CD8-positive, alpha-beta memory T cell (primary cell): ENCODE measurements at places on chromosomes 7 and 10.

DNA sequence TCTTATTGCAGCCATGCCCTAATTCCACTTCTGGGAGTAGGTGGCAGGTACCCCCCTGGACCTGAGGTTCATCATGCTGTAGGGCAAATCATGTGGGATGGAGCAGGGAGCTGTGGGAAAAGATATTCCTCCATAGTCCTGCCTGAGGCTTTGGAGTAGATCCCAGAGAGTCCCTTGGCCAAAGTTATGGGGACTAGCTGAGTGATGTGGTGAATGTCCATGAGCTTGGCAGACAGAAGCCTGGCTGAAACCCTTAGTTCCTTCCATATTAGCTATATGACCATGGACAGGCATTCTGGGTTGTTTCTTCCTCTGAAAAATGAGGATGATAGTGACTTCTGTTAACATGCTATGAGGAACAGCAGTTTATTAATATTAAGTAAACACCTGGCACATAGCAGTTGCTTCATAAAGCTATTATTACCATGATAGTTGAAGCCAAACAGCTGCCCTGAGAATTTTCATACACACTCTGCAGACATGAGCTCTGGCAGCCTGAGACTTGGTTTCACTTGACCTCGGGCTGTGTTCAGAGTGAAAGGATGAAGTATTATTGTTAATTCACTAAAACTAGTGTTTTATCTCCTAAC lies 15.0 kb upstream of the IMPDH1 start:
- DNase-seq = no peak

- no peak for DNase-seq
These were observed 19.0 kb upstream of the SLK start for GRCh38 chr10:103947799-103948516.

DNA sequence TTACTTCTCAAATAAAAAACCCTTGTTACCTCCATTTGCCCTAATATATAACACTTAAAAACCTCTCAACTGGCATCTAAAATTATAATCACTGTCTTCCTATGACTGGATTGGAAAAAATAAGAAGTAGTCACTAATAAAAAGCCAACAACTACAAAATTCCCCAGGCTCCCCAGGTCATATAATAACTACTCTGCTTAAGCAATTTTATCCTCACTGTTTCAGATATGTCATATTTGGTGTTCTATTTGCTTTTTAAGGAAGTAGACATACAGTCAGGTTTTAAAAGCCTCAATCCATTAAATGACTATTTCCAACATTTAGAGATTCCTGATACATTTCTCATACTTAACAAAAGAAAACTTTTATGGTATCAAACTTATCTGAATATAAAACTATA lies 2.4 kb downstream of the H2AZ2 start:
- DNase-seq = no peak

GRCh38 chr7:40492946-40493345 lies 358.1 kb downstream of the SUGCT start:
- no peak for DNase-seq

GRCh38 chr10:27245836-27246235 lies 5.2 kb upstream of the ACBD5 start:
- DNase-seq = no peak

DNA sequence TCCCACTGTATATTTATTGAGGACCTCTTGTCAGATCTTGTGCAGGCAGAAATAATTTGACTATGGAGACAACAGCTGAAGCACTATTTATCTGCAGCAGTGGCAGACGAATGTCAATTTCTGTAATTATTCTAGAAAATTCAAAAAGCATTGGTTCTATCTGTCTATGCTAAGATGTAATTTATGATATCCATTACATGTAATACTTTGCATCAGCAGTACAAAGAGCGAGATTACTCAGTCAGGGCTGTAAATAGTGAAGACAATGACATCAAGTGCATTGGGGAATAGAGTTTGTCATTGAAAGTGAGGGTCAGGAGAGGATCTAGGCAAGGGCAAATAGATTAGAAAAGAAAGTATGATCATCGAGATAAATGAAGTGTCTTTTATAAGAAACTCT lies 508.2 kb downstream of the ZWINT start:
- no peak for DNase-seq

- DNase-seq = no peak
These were observed 911.0 kb upstream of the ZNF722 start for GRCh38 chr7:63087575-63088190.

DNA sequence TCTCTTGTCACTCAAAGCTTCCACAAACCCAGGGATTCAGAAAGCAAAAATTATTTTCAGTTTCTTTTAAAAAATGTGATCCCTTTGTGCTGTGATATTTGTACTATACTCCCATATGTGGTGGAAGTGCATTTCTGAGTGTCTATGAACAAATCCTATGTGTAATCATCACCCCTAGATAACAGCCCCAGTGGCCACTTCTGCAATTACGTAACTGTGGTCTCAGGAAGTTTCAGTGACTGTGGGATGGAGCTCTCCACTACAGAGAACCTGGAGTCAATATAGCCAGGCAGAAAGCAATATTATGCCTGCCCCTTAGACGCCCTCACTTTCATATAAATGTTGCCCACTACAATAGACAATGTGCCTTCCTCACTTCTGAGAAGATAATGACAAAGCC lies 1101.7 kb upstream of the GHITM start:
- DNase-seq = no peak

- DNase-seq = peak; percentile 63
These were observed 46.6 kb downstream of the PWWP2B start for GRCh38 chr10:132443605-132443982.

DNA sequence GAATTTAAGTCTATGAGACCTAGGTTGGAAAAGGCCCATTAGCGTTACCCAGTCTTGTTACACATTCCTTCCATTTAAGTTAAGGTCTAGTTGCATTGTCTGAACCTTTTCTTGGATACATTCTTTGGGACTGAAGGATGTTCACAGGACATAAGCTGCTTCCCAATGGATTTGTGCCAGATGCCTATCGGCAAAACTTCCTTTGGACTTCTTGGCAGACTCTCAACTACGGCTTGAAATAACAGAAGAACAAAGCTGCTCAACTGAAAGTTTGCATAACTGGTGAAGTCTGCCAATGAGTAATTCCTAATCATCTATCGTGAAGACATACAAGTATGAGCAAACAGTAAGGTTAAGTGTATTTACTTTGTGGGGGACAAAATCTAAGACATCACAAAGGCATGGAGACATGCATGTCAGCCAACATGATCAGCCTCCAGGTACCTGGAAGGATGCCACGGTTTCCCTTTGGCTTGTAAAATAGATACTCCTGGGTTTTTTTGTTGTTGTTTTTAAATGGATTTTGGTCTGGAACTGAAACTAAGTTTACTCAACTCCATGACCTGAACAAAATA lies 35.4 kb downstream of the MALSU1 start:
- DNase-seq = no peak

DNA sequence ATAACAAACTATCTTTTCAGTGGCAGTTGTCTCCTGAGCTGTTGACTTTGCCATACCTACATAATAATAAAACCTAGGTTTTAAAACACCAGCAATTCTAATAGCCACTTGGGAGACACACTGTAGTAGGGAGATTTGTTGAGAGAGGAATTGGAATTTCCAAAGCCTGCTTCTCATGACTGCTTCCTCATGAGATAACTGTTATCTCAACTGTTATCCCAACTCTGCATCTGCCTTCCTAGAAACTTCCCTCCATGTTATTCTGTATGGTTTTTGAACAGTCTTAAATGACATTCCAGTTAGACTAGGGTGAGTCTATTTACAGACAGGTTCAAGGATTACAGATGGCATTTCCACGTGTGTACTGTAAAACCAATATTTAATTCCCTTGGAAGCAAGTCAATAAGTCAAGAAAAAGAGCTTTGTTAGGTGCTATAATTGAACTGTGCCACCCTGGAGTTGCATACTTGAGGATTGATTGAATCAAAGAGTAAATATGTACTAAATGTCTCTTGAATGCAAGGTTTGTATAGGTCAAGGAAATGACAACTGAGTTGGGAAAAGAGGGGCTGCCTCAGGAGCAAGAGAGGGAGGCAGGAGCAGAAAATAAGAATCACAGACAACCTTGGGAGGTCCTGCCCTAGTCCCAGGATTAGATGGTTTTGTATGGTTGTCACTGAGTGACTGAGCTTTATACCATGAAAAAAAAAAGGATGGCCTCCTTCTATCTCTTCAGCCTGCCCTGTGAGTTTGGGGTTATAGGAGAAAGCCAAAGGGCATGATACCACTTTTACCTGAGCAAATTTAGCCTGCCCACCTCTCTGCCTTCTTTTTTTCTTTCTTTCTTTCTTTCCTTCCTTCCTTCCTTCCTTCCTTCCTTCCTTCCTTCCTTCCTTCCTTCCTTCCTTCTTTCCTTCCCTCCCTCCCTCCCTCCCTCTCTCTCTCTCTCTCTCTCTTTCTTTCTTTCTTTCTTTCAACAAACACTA lies 9.9 kb upstream of the TM9SF3 start:
- DNase-seq = no peak

DNA sequence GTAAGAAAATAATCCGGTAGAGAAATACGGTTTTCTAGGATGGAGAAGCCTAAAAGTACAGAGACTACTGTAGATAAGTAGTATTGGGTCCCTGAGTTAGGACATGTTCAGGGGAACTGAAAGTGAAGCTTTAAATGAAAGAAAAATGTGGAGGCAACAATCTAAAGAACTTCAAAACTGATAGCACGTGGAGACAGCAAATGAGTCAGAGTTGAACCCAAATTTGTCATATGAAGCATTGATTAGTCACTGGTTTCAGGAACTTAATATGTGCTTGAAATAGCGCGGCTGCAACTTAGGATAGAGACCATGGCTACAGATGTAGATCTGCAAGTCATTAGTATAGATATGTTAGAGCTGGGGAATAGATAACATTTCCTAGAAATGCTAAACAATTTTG lies 1138.6 kb upstream of the SORCS1 start:
- DNase-seq = no peak

DNA sequence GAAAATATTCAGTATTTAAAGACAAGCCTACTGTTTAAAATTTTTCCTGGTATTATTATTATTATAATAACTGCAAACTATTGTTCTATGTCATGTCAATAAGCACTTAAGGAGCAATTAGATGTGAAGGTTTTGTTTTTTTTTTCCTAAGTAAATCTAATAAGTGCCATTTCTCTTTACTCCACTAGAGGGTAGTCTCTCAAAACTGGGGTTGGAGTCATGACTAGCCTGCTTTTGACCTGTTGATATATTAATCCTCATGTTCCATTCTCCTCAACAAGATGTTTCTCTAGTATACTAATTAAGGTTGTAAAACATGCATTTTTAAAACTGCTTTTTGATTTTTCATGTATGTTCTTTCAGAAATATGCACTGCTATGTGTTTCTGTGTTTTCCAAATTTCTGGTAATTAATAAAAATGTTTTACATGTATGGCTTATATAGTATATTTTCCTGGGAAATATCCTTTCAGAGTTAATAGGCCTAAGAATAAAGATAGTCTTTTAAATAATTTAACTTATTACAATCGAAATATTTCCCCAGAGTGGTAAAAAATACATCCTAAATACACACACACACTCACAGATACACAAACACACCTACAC lies 1.0 kb upstream of the LRRN3 start:
- no peak for DNase-seq

GRCh38 chr10:70035531-70035930 lies 17.1 kb upstream of the MACROH2A2 start:
- no peak for DNase-seq

DNA sequence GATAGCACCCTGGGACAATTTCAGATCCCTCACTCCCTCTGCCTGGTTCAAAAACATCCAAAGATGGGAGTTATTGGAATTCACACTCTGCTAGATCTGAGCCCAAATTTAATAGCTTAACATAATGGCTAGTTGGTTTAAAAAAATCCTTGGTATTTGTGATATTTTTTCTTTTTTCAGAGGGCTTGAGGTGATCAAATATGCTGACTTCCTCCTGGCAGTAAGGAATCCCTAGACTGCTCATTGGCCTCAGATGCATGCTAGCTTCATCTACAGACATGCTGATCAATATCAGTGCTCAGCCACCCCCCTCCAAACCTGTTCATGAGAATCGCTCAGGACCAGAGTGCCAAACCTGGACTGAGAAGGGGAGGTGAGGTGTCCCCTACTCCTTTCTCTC lies 74.7 kb upstream of the PLPP4 start:
- no peak for DNase-seq

- DNase-seq = no peak
These were observed 23.2 kb downstream of the PDZD8 start for GRCh38 chr10:117351996-117352395.

DNA sequence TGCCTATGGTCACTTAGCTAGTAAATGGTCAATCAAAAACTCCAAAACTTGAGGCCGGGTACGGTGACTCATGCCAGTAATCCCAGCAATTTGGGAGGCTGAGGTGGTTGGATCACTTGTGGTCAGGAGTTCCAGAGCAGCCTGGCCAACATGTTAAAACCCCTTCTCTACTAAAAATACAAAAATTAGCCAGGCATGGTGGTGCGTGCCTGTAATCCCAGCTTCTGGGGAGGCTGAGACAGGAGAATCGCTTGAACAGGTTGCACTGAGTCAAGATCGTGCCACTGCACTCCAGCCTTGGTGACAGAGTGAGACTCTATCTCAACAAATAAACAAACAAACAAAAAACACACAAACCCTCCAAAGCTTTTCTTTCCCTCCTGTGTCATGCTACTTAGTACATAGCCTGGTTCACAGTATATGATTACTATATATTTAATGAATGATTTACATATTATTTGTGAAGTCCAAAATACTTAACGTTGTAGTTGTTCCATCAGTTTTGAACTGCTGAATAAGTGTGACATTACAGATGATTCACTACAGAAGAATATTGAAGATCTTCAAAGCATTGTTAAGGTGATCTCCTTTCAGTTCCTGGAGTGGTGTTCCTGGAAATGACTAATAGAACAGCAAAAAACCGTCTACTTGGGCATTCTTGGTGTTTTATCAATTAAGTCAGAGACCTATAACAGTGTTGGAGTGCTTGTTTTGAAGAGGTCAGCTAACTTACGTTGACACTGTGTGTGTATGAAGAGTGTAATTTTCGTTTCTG lies 72.9 kb downstream of the ADK start:
- DNase-seq = no peak

DNA sequence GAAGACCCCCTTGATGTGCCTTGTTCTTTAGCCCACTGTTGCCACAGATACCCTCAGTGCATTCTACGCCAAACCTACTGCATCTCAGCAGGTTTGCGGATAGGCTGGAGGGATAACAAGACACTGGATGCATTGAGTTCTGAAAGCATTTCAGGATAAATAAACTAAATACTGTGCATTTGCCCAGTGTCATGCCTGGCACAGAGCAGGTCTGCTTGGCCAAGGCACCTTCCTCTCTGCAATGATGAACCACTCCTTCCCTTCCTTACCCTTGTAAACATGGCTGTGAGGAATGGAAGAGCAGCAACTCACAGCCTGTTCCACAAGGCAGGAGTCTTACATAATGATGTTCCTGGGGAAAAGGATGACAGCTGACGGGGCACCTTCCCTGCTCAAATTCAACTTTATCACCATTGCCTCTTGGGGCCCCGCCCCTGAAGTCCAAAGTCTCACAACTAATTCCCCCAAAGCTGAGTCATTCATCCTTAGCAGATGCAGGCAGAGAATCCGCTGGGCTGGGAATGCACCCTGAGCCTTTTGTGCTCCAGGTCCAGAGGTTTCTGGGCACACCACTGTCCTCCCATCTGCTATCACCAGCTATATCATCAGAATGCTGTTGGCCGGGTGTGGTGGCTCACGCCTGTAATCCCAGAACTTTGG lies 11.6 kb downstream of the DDX56 start:
- no peak for DNase-seq
